ENCODE measurements at places on chromosomes 5 and 9.
A peak's percentile ranks its signal among the peaks of the same experiment; 100 is the strongest.

DNA sequence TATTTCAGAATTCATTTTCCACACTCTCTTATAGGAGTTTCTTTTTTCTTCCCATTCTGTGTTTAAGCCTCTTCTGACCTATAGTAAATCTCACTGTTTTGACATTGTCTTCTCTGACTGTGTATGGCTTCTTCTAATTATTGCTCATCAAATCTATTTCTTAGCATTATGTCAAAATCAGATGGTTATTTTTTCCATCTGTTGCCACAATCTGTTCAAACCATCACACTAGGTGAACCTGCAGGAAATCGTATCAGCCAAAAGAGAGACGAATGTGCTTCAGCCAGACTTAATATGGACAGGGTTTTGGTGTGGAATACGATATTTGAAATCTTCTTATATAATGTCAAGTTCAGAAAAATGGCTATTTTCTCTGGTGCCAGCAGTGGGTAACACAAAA is 15.9 kb upstream of the SEMA4D start:
- no peak for DNase-seq

- DNase-seq = no peak
These were observed 108.6 kb upstream of the MINAR2 start for GRCh38 chr5:129639331-129639730.

- no peak for DNase-seq
These were observed 16.0 kb downstream of the SLC36A1 start for GRCh38 chr5:151463137-151464029.

- no peak for DNase-seq
These were observed 57.0 kb downstream of the TRPC7 start for GRCh38 chr5:136308212-136308795.

- DNase-seq = no peak
These were observed 28.9 kb downstream of the TYRP1 start for GRCh38 chr9:12722131-12722530.

- no peak for DNase-seq
These were observed 89.6 kb downstream of the RIC1 start for GRCh38 chr9:5718296-5719032.

DNA sequence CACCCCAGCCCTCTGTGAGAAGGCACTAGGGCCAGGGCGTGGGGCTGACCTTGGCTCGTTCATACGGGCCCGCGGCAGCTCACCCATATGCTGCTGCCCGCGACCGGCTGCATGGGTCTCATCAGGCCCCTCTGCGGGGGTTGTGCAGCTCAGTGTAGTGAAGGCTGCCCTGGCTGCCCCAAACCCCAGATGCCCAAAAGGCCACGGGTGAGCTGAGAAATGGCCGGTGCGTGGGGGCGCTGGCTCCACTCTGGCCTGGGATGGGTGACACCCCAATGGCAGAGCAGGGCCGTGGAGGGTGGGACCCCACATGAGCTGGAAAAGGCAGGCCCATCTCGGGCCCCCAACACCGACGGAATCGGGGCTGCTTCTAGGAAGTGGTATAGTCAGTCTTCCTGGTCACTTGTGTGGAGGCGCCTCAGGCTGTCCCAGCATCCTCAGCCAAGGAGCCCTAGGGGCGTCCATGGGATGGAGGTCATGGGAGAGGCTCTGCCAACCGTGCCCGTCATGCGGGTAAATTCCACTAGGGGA is 19.4 kb upstream of the LRRC14B start:
- no peak for DNase-seq

GRCh38 chr5:69450116-69450515 is 35.2 kb downstream of the MARVELD2 start:
- peak; percentile 61 for DNase-seq

DNA sequence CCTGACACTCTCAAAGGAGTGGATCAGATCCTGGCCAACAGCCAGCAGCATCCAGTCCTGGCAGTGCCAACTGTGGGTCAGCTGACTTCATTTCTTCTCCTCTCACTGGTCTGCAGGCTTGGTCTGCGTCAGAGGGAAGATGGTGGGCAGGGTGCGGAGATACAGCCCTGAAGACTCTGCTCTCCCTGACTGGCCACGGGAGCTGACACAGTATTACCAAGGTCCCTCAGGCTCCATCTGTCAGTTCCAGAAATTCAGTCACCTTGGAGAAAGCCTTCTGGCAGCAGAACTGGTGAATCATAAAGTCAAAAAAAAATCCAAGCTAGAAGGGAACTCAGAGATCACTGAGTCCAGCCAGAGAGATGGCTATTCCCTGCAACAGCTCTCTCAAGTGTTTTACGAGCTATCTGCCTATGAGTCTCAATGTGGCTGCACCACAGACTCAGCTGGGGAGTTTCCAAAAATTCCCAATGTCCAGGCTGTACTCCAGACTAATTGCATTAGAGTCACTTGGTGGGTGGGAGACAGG is 27.9 kb downstream of the C1QTNF2 start:
- DNase-seq = no peak

DNA sequence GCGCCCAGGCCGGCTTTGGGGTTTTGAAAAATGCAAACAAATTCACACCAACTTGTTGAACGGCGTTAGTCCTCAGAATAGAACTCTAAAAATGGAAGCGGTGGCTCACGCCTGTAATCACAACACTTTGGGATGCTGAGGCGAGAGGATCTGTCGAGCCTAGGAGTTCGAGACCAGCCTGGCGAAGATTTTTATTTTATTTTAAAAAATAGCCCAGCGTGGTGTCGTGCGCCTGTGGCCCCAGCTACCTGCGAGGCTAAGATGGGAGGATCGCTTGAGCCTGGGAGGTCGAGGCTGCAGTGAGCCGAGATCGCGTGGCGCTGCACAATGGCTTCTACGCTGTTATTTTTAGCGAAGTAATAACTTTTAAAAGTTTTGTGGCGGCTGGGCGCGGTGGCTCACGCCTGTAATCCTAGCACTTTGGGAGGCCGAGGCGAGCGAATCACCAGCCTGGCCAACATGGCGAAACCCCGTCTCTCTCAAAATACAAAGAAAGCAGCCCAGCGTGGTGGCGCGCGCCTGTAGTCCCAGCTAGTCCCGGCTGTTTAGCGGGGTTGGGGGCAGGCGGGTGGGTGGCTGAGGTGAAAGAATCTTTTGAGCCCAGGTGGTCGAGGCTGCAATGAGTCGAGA is 694 bp upstream of the PLIN2 start:
- peak; percentile 59 for DNase-seq

DNA sequence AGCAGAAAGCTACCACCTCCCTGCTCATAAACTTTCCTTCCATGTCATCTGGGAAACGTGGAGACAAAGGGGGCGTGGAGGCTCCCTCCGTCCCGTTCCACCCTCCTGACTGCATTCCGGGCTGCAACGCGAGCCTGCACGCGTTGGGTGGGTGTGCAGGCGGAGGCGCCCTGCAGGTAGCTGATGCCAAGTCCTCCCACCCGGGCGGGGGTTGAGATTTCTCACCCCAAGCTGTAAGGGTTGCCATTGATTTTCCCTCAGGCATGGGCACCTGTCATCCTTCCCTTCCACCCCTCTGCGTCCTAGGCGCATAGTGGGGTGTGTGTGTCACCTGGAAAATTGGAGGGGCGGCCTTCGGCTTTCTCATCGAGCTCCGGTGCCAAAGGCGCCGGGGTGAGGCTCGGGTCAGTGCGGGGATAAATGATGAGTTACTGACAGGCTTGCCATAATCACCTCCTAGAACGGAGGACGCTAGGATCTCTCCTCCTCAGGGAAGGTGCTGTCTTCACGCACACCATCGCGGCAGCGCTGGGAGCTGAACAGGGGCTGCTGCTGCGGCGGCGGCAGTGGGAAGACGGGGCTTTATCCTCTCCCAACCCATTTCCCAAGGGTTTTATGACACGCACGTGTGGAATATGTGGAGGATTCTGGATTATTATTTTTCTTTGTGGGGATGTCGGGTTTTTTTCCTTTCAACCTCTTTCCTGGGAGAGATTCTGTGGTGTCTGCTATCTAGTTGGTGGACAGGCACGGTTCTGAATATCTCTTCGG is 973 bp downstream of the PLPPR1 start:
- DNase-seq = no peak

DNA sequence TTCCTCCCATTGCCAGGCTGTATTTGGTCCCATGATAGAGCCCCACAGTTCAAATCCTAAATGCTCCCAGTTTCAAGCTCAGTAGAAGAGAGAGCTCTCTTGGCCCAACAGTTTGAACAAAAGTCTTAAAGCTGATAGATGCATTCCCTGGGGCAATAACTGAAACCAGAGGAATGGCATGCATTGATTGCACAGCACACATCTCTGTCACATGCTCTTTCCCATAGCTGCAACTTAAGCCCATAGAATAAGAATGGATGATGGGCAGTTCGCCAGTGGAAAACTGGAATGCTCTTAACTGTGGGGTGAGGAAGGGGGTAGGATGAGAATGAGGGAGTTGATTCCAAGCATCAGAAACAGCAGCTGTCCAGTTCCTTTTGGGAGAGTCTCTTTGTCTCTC is 1942.4 kb upstream of the WWC1 start:
- no peak for DNase-seq

DNA sequence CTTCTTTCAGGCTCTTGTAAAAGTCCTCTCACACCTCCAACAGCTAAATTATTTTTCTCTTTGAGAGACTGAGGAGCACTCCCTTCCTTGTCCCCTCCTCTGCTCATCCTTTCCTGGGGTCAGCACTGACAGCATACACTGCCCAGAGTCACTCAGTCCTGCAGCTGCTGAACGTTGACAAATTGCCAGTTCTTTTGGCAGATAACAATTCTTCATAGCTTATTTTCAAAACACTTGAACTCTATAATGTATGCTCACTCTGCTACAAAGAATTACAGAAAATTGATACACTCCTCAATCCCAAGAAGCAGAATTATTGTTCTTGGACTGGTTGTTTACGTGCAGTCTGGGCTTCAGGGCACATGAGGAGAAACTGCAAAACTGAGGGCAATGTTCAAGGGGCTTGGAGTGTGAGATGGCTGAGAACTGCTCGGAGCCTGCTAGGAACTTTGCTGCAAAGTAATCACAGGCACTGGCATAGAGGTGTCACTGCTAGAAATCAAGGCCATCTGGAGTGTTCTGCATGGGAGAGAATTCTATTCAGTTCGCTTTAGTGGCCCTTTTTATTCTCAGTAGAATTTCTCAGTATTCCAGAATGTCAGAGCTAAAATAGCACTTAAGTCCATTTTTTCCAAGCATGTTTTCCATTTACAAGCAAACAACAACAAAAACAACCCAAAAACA is 96.4 kb upstream of the SPOCK1 start:
- no peak for DNase-seq

- DNase-seq = peak; percentile 64
These were observed 32.6 kb upstream of the PRRC2B start for GRCh38 chr9:131361202-131361833.

- DNase-seq = peak; percentile 52
These were observed 2.8 kb upstream of the OR2V1 start for GRCh38 chr5:181133610-181134231.

GRCh38 chr5:54785729-54786591 is 199.4 kb downstream of the ESM1 start:
- peak; percentile 82 for DNase-seq

- DNase-seq = no peak
These were observed 105.1 kb downstream of the LMNB1 start for GRCh38 chr5:126881821-126882600.

- no peak for DNase-seq
These were observed 12.2 kb downstream of the SLC25A25 start for GRCh38 chr9:128080206-128080605.

- no peak for DNase-seq
These were observed 307.6 kb downstream of the ARL15 start for GRCh38 chr5:54002779-54003178.

DNA sequence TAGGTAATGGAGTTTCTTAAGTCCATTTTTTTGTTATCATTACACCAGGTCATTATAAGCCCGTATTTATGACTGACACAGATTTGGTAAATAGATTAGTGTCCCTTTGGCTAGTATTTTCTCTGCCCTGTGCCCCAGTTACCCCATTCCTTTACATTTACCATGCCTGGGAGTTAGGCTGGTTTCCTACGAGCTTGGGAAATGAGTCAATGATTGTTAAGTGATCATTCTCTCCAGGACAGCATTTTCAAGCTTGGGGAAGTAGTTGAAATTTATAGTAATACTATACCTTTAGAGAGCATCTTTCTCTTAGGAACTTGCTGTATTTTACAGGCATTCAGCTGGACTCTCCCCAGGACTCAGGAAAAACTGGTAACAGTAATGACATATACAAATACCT is 573.1 kb downstream of the TLE4 start:
- no peak for DNase-seq

DNA sequence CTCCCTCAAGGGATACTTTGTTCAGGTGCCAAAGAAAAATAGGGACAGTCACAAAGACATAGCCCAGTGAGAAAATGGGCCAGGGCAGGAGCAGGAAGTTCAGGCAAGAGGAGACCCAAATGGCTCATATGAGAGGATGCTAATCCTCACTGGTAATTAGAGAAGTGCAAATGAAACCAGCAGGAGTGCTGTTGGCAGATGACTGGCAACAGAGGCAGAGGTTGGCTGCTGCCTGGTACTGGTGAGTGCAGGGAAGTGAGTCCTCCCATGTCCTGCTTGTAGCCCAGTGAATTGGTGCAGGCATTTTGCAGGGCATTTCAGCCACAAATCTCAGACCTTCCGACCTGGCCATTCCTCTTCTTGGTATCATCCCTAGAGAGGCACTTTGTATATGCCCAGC is 23.5 kb downstream of the ODF2 start:
- DNase-seq = no peak

GRCh38 chr5:116885825-116886224 is 311.2 kb upstream of the SEMA6A start:
- DNase-seq = no peak

- DNase-seq = no peak
These were observed 12.1 kb downstream of the C9orf40 start for GRCh38 chr9:74940600-74940999.

GRCh38 chr5:135194573-135195269 is 160.7 kb upstream of the PITX1 start:
- DNase-seq = no peak

DNA sequence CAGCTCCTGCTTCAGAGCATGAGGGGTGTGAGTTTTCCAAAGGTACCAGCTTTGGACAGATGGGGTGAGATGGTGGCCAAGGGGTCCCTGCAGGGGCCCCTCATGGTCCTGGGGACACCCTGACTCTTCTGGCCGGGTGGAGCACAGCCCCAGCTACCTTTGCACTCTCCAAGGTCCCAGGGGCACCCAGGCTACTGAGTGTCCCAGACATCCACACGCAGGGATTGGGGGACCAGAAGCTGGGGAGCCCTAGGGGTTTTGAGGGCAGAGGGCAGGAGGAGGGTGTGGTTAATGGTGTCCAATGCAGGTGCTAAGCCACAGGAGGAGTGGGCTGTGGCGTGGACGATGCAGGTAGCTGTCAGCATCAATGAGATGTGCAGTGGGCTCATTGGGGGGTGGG is 16.0 kb upstream of the CLPTM1L start:
- DNase-seq = no peak

- DNase-seq = no peak
These were observed 1.8 kb upstream of the AMACR start for GRCh38 chr5:34009610-34010009.

GRCh38 chr5:173298213-173298926 is 29.8 kb downstream of the STC2 start:
- no peak for DNase-seq

GRCh38 chr5:74326571-74327338 is 313.8 kb downstream of the ENC1 start:
- DNase-seq = peak; percentile 63
